Stromal cell of bone marrow (primary cell): ENCODE measurements at places on chromosomes 5 and 9.
A peak's percentile ranks its signal among the peaks of the same experiment; 100 is the strongest.

- DNase-seq, result no peak
Observed at GRCh38 chr9:27683181-27683580, 109.9 kb upstream of the C9orf72 start.

DNA sequence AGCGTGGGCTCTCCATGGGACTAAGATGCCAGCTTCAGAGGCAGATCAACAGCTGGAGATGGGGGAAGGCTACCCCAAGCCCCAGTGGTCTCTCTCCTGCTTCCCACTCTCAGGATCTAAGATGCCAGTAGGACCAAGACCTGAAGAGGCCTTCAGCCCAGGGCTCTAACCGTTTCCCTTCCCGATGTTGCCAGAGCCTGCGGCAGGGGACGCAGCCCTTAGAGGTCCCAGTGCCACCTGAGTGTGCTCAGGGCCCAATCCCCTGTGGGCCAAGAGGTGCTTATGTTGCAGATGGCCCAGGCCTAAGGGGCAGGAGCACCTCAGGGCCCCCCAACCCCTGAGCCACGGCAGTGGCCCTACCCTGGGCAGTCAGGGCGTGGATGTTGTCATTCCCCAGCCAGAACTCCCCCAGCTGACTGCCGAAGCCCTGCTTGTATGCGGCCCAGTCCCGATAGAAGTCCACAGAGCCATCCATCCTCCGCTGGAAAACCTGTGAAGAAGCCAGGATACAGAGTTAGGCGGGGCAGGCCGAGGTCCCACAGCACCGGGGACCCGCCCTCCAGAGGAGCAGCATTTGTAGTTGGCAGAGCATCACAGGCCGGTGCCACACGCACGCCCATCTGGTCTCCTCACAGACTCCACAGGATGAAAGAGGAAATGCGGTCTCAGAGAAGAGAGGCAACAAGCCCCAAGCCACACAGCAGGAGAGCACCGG is 5.4 kb downstream of the FCN1 start:
- no peak for DNase-seq

DNA sequence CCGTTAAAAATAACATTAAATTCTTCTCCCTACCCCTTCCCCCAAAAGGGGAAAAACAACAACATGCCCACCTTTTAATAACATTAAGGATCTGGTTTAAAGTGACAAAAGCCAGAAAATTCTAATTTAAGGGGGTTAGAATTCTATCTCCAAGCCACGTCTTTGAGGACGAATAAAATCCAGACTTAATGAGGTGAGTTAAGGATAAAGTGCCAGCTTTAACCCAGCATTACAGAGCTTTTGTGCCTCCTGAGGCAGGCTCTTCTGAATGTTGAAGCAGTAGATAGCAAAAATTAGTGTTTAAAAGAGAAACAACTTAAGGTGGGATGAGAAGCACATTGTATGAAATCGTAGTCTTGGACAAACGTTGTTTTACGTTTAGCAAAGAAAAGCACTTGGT is 329.0 kb upstream of the MPDZ start:
- DNase-seq, result no peak

GRCh38 chr5:176454724-176455394 is 6.7 kb downstream of the FAF2 start:
- DNase-seq, result no peak

GRCh38 chr5:72093217-72093616 is 14.1 kb upstream of the MAP1B start:
- DNase-seq, result no peak

DNA sequence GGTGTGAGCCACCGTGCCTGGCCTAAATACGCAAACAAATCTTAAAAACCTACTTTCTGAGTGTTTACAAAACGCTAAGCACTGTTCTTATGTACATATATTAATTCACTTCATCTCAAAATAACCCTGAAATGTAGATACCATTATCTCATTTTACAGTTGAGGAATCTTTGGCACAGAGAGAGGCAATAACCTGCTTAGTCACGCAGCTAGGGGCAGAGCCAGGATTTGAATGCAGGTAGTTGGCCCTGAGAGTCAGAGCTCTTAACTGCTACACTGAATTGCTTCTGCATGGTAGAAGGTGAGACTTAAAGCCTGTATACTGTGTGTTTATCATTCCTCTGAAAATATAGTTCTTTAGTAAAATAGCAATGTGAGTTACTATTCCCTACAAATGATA is 21.9 kb downstream of the ARHGEF37 start:
- no peak for DNase-seq

DNA sequence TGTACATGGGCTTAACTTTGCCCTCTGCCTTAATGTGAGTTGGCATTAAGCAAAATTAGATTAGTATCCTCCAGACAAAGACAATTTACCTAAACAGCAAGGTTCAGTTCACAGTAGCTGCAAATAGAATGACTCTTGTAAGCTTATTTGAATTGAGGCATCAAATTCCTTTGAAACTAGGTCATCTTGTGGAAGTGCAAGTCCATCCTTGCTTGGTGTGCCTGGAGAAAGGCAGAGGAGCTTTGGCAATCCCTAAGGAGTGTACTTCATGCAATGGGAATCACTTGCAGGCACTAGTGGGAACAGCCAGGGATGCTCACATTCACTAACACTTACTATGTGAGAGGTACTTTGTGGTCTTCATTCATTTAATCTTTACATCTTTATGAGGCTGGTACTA is 118.3 kb downstream of the DRD1 start:
- DNase-seq, result no peak

- no peak for DNase-seq
Observed at GRCh38 chr5:181235689-181236366, 7.9 kb downstream of the RACK1 start.

- peak; percentile 76 for DNase-seq
Observed at GRCh38 chr5:113053511-113053995, 77.0 kb downstream of the DCP2 start.

DNA sequence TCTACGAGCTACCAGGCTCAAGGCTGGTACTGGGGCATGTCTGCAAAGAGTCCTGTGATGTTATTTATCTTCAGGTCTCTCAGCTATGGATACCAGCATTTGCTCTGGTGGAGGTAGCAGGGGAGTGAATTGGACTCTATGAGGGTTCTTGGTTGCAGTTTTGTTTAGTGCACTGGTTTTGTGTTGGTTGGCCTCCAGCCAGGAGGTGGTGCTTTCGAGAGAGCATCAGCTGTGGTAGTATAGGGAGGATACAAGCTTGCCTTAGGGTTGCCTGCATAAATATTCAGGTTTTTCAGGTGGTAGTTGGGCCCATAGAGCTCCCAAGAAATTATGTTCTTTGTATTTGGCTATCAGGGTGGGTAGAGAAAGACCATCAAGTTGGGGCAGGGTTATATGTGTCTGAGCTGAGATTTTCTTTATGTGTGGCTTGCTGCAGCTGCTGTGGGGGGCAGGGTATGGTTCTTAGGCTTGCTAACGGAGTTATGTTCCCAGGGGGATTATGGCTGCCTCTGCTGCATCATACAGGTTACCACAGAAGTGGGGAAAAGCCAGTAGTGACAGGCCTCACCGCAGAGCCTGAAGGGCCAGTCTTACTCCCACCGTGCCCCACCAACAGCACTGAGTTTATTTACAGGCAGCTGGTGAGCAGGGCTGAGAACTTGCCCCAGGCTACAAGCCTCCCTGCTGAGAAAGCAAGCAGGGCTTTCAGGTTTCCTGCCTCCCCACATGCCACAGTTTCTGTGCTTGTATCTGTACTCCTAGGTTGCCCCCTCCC is 9.7 kb upstream of the RIOK2 start:
- no peak for DNase-seq
